H7 (cell line): ENCODE measurements at places on chromosomes 16 and 17.

DNA sequence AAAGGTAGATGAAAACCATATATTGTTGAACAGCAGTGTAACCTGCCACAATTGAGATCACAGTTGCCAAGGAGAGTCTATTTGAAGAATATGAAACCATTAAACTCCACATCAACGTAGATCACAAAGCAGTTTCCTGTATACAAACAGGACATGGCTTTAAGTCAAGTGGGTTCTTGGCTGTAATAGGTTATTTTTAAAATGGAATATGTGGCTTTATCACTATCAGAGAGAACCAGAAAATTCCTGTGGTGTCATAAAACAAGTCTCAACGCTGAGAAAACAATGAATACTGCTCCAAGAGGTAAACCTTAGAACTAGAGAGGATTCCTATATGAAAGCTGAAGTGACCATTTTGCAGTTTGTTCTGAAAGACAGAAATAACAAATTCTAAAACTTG, 999.7 kb downstream of the CDH11 start:
- no peak for DNase-seq

DNA sequence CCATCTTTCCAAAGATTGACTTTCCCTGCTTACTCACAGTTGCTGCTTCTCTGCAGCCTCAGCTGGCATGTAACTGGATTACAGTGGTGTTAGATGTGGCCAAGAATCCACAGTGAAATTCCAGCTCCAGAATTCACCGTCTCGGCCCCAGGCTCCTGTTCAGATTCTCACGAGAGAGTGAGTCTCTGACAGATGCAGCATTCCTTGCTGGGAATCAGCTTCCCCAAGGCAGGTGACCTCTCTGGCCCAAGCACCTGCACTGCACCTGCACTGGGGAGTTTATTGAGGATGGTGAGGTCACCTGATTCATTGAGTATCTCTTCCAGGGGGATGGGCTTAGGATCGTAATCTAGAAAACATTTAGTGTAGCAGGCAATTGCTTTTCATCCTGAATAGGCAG, 600.5 kb upstream of the RBFOX1 start:
- DNase-seq: no peak

DNA sequence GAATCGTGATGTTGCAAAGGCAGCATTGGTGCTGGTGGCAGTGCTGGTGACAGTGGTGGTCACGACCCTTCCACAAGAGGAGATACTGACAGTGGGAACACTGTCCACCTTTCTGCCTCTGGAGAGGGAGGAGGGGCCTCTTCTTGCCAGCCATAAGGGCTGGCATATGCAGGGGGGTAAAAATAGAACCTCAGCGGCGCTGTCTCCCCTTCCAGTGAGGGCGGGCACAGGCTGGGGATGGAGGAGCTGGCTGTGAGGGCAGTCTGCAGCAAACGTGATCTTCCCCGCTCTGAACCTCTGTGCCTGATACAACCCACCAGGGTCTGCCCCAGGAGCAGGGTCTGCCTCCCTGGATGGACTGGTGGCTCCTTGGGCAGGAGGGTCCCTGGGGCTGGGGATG, 3.4 kb downstream of the RAP1GAP2 start:
- no peak for DNase-seq

DNA sequence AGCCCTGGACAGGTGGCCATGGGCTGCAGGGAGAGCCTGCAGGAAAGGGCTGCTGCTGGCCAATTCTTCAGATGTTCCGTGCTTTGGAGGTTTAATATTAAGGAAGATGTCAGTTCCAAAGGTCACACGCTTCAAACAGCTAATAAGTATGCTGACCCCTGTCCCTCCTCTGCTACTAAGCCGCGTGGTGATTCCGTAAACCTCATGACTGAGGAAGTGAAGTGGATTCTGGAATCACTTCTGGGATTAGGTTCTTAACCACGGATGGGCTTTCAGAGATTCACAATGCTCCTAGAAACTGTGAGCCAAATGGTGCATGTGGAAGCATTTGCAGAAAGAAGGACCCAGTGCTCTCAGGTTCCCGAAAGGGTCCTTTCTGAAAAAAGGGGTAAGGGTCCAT, 28.5 kb upstream of the ERN1 start:
- no peak for DNase-seq

GRCh38 chr16:69286941-69287713, 24.0 kb upstream of the VPS4A start:
- DNase-seq: peak; percentile 24

- DNase-seq: no peak
Observed at GRCh38 chr16:88310796-88311605, 71.8 kb upstream of the ZNF469 start.

- no peak for DNase-seq
Observed at GRCh38 chr16:26019381-26020242, 327.9 kb downstream of the HS3ST4 start.

DNA sequence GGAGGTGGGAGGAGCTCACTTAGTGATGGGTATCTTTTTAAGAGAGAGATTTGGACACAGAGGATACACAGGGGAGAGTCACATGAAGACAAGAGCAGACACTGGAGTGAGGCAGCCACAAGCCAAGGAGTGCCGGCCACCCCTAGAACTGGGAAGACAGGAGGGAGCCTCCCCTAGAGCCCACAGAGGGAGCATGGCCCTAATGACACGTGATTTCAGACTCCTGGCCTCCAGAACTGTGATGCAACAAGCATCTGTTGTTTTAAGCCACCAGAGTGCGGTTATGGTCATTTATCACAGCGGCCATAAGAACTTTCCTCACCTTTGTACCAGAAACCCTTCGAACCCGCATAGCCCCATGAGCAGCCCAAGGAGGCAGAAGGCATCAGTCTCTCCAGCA, 33.3 kb downstream of the SLC38A8 start:
- DNase-seq: no peak

- no peak for DNase-seq
Observed at GRCh38 chr17:10604521-10604920, 52.6 kb downstream of the MYH3 start.

- DNase-seq: no peak
Observed at GRCh38 chr16:1144476-1145382, 8.2 kb upstream of the CACNA1H start.

DNA sequence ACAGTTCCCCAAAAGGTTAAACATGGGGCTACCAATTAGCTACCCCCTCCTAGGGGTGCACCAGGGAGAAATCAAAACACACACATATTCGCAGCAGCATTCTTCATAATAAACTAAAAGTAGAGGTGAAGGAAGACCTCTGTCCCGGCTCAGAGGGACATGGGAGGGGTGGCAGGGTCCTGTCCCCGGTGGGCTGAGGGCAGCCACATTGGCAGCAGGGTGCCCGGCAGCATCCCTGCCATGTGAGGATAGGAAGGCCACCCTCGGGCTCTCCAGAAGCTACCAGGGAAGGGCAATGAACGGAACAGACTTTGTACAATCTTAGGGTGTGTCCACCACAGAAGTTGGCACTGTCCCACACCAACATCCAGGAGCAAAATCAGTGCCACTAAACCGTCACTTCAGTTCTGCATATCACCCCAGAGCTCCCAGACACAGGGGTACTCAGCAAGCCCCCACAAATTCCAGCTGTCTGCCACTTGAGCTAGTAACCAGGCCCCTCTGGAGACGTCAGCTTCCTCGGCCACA, 3.1 kb upstream of the DNAH17 start:
- DNase-seq: no peak

DNA sequence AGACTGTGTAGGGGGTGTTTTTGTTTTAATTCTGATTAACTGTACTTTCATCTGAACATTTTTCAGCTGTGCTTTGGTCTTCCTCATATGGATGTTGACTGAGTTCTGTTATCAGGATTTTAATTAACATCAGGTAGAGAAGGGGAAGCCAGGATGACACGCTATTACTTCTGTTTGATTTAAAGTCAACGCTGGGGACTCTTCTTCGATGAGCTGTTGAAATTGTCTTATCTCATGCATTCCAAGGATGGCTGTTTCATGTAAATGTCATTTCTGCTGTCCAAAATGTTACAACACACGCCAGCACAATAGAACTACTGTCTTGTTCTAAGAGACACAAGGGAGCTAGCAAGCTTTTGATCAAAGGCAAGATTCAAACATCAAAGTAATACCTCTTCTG, 263.3 kb upstream of the CDH5 start:
- no peak for DNase-seq

GRCh38 chr16:50056226-50056625, 9.5 kb upstream of the HEATR3 start:
- no peak for DNase-seq

DNA sequence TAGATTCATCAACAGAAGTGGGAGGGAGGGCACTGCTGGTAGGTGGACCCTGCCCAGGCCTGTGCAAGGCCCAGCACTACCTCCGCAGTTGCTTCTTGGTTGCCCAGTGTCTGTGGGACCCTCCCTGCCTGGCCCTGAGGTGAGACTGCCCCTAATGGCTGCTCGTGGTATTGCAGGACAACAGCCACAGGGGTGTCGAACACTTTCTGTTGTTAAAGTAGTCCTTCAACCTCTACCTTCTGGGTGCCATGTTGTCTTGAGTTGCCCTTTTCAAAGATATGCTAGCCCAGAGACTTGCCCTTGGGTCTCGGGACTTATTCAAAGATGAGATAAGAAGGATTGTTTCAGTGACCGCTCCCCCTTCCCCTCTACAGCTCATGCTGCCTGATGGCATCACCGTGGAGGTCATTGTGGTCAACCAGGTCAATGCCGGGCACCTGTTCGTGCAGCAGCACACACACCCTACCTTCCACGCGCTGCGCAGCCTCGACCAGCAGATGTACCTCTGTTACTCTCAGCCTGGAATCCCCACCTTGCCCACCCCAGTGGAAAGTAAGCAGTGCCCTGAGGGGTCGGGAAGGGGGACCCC, 29.1 kb downstream of the AKAP1 start:
- DNase-seq: peak; percentile 89

GRCh38 chr16:81493755-81494433, 49.3 kb downstream of the CMIP start:
- DNase-seq: peak; percentile 76

GRCh38 chr17:43669971-43670644, 8.4 kb upstream of the MEOX1 start:
- peak; percentile 75 for DNase-seq

DNA sequence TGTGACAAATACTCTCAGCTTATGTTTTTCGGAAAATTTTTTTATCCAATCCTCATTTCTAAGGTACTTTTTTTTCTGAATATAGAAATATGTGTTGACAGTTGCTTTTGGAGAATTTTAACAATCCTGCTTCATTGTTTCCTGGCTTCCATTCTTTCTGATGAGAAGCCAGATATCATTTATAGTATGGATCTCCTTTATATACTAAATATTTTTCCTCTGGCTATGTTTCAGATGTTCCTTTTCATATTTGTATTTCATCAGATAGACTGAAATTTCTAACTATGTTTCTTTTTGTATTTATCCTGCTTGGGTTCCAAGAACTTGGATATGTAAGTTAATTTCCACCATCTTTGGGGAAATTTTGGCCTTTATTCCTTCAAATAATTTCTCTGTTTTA, 138.9 kb upstream of the CDH11 start:
- no peak for DNase-seq

DNA sequence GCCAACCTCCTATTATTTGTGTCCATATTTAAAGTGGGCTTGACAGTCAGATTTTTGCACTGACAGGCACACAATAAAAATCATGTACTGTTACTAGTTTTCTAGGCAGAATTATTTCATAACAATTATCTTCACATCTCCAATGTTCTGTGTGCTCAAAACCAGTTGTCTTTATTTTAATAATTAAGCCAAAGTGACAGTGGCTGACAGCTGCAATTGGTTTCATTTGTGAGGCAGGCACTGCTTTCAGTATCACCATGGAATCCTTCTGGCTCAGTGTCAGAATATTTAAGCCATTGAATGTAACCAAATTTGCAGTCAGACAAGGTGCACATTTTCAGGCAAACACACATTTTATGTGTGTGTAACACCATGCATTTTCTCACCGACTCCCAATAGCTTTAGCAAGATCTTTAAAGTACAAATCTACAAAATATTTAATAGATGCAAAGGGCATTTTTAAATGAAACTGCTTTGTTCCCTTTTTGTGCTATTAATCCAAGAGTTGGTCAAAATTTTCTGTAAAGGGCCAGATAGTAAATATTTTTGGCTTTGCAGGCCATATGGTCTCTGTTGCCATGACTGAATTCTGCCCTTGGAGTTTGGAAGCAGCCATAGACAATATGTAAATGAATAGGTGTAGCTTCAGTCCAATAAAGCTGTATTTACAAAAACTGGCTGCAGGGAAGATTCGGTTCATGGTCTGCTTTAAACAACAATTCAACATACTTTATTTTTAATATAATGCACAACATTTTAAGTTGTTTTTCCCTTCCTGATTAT, 486.0 kb downstream of the KCNJ2 start:
- no peak for DNase-seq

GRCh38 chr16:8751481-8752311, 45.7 kb downstream of the TMEM186 start:
- DNase-seq: no peak

GRCh38 chr17:81484195-81484979, 28.2 kb downstream of the ACTG1 start:
- DNase-seq: peak; percentile 97

DNA sequence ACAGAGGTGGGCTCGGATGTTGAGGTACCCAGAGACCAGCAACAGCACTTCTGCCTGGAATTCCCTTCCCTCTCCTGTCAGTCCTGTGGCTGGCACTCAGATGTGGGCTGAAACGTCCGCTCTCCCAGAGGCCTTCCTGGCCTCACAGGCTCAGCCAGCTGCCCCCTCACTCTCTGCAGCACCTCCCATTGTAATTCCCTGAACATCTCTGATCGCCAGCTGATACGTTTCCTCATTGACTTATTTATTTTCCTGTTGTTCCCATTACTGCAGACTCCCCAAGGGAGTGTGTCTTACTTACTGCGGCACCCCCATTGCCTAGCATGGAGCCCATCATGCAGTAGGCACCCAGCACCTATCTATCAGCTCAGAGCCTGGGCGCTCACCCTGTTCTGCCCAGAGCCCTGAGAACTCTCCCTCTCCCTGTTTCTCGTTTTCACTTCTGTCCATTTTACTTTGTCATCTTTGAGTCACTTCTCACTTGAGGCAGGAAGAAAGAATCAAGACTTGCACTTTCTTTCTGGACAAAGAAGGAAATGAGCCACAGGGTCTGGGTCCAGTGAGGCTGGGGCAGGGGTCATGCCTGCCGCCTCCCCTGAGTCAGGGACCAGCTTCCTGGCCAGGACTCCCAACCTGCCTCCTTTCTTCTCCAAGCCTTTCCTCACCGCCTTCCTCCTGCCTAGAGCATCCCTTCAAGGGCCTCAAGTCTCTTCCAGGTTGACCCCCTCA, 10.2 kb downstream of the CDH5 start:
- no peak for DNase-seq

DNA sequence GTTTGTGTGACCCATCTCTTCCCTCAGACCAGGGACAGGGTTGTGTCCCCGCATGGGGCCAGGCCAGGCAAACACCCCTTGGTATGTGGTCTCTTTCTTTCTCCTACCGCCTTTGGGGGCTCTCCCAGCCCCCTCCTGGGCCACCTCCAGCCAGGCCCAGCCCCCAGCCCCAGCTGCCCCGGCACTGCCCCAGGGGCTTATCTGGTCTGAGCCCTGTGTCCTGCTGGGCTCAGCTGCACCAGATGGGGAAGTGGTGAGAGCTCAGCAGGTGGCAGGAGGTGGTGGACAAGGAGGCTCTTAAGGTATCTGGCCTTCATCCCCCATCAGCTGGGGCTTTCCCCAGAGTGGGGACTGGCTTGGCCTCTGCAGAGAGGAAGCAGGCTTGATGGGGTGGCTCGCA, 8.7 kb downstream of the ADAM11 start:
- peak; percentile 67 for DNase-seq
